Right ventricle myocardium inferior (tissue), 1 donor: ENCODE measurements at places on chromosomes 12 and 14. TPM values are rescaled to one million over a fixed set of nuclear protein-coding genes. Genes with fewer than 3 reads are reported as not detected.

DNA sequence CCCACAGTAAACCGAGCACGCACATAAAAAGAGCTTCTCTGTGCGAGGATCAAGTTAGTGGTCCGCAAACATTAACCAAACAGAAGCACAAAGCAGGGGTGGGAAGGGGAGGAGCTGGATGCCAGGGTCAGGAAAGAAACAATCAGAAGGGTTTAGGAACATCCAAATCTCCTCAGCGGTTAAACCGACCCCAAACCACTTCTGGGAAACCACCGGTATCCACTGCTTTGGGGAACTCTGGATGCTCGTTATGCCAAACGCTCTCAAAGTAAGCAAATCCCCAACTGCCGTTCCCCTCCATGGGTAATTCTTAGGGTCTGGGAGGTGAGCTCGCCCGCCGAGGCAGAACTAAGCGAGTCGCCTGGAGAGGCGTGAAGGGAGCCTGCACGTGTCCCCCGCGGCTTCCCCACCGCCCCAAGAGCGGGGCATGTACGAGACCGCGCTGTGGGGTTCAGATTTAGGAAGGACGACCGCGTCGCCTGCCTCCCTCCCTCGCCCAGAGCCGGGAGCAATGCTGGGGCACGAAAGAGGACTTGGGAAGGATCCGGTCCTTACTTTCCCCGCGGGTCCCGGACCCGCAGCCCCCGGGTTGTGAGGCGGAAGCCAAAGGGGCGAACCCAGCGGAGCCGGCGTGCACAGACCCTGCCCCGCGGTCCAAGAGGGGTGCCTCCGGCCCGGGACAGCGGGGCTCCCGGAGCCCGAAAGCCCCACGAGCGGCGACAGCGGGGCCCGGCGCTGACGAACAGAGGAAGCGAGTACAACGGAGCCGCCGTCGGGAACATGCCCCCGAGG lies 711 bp downstream of the SBNO1 start:
- DNase-seq, result no peak

DNA sequence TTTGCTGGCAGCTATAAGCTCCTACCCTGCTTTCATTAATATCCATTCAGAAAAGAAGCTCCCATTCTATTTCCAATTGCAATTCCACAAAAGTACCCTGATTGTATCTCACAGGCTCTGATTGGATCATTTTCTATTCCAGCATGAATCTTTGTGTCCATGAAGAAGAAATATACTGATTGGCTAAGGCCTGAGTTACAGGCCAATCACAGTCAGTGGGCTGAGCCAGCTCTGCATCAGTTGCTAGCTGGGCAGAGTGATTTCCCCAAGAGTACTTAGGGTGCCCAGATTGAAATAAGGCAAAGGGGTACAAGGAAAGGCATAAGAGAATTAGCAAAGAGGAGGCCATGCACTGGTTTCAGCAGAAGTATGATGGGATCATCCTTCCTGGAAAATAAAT lies 14.4 kb downstream of the ART4 start:
- no peak for DNase-seq

GRCh38 chr14:56829151-56829550 lies 18.9 kb upstream of the OTX2 start:
- no peak for DNase-seq

DNA sequence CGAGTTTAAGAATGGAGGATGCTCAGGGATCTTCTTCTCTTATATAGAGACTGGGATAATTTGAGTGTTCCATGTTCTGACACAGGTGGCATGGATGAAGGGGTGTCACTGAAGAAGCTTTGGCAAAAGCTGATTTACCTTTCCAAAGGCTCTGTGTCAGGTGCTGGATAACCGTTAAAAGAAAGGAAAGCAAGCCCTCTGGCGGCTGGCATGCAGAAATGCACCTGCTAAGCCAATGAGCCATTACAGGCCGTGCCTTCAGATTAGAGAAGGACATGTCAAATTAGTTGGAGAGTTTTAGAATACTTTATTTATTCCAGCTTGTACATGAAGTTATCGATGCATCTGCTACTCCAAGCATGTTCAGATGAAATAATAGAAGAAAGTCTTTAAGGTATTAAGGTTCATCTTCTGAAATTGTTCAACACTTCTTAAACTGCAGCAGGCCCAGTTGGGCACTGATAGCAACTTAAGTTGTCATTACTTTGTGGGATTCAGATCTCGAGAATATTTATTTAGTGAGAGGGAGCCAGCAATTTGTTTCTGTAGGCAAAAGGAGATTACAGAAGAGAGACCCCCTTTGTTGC lies 678.2 kb downstream of the NRXN3 start:
- no peak for DNase-seq

- peak; percentile 78 for DNase-seq
These were observed 62.2 kb downstream of the RFX4 start for GRCh38 chr12:106645074-106645421.

GRCh38 chr12:9364224-9365176 lies 156.3 kb upstream of the PZP start:
- no peak for DNase-seq

DNA sequence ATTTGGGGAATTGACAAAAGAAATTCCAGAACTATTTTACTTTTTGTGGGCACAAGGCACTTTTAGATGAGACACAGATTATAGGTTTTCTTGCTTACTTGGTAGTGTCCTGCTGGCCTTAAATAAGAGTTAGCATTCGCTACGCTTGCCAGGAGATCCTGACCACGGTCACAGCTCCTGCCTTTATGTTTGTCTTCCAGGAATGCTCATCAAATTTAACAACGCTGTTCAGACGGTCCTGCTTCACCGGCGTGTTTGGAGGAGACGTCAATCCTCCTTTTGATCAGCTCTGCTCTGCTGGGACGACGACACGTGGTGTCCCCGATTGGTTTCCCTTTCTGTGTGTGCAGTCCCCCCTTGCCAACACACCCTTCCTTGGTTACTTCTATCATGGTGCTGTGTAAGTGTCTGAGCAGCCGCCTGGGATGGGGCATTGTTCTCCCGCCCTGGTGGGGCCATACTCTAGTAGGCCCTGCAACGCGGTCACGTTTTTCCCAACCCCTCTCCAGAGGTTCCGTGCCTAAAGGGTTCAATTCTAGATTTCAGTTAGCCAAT lies 15.8 kb downstream of the TCTN2 start:
- DNase-seq, result no peak

Gene ABCD2
- total RNA-seq, result 9.4 TPM

Gene NPAS3
- total RNA-seq, result 1.9 TPM

Gene NEMP1
- total RNA-seq, result 3.3 TPM

Gene FGF6
- total RNA-seq, result not detected

Gene APOLD1
- total RNA-seq, result 19.7 TPM

Gene TCL1A
- not detected for total RNA-seq

Gene ASPG
- total RNA-seq, result 27.5 TPM

Gene GRIN2B
- total RNA-seq, result not detected
